ENCODE measurements at places on chromosomes 2 and 18. TPM values are rescaled to one million over a fixed set of nuclear protein-coding genes. Genes with fewer than 3 reads are reported as not detected.

Gene NEU2
- not detected for total RNA-seq

Gene RALB
- total RNA-seq, result 67.2 TPM

Gene MAP4K3
- 27.2 TPM for total RNA-seq

Gene CFC1
- total RNA-seq, result not detected

Gene PSMA8
- total RNA-seq, result 0.70 TPM

Data from spleen (tissue), 13 donors.